Sigmoid colon (tissue), 7 donors: ENCODE measurements at places on chromosomes 12 and 14. TPM values are rescaled to one million over a fixed set of nuclear protein-coding genes. Genes with fewer than 3 reads are reported as not detected.

GRCh38 chr12:56247923-56248322 is 10.3 kb downstream of the ANKRD52 start:
- no peaks in the 10 kb centered on the region for H3K27me3 ChIP-seq
- peaks cover 93% of the 10 kb centered on the region for H3K36me3 ChIP-seq
- H3K4me3 ChIP-seq: no peak overlapping the region
- H3K4me1 ChIP-seq: no peaks in the 10 kb centered on the region
- no peak overlapping the region for H3K27ac ChIP-seq

DNA sequence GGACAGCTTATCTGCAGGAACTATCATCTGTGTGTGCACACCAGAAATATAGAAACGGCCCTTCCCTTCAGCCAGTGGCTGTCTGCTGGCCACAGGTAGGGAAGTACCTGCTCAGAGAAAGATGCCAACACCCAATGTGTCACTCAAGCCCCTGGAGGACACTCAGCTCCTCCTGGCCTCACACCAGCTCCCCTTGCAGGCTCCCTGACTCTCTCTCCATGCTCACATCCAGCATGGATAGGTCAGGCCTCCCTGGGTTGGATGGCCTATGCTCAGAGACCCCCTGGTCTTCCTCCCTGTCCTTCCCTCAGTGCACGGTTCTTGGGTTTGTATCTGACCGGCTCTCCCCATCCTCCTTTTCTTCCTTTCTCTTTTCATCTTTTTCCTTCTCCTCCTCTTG is 202.1 kb downstream of the BCL11B start:
- H3K4me3 ChIP-seq: no peak overlapping the region
- H3K27ac ChIP-seq: no peak overlapping the region
- DNase-seq: no peak
- no peaks in the 10 kb centered on the region for H3K4me1 ChIP-seq
- H3K36me3 ChIP-seq: no peaks in the 10 kb centered on the region

DNA sequence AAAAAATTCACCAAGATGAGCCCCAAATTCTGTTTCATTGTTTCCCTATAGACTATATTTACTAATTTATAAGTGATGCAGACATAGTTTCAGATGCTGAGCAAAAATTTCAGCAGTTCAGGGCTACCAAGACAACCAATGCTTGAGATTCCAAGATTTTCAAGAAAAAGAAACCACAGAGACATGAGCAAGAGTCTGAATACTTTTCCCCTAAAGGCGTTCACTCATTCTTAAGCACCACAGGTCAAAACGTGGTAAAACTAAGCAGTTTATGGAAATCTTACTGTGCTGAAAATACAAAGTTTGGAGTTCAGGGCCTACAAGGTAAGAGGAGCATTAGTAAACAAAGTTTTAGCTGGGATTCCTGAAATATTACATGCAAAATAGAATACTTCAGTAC is 221.2 kb downstream of the KCNH5 start:
- H3K36me3 ChIP-seq: no peaks in the 10 kb centered on the region
- H3K27me3 ChIP-seq: no peaks in the 10 kb centered on the region
- H3K27ac ChIP-seq: no peak overlapping the region
- H3K4me3 ChIP-seq: no peak overlapping the region
- no peak for DNase-seq
- no peaks in the 10 kb centered on the region for H3K4me1 ChIP-seq

- DNase-seq: no peak
- H3K27me3 ChIP-seq: no peaks in the 10 kb centered on the region
- H3K36me3 ChIP-seq: no peaks in the 10 kb centered on the region
- no peak overlapping the region for H3K27ac ChIP-seq
- no peak overlapping the region for H3K4me3 ChIP-seq
- peaks cover 22% of the 10 kb centered on the region for H3K4me1 ChIP-seq
These were observed 32.4 kb upstream of the PLEK2 start for GRCh38 chr14:67444395-67444794.

GRCh38 chr12:55816881-55817344 is 611 bp downstream of the SARNP start:
- H3K4me1 ChIP-seq: no peaks in the 10 kb centered on the region
- H3K27ac ChIP-seq: peak overlapping the region; percentile 89
- DNase-seq: peak; percentile 61

GRCh38 chr14:71687166-71687831 is 244.9 kb upstream of the RGS6 start:
- H3K4me1 ChIP-seq: peaks cover 24% of the 10 kb centered on the region
- no peak for DNase-seq
- no peak overlapping the region for H3K4me3 ChIP-seq
- no peaks in the 10 kb centered on the region for H3K27me3 ChIP-seq

DNA sequence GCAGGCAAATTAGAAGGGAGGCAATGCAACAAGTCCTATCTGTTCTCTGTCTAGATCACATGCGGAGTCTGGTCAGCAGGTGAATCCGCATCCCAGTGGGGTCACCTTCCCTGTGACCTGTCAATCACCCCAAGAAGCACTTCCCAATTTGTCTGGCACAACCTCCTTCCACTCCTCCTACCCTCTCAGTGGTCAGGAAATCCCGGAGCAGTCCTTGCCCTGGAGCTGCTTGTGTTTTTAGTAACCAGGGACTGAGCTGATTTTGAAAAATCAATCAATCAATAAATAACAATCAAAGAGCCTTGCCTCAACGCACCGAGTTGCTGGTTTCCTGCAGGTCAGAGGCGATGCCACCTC is 572 bp upstream of the ACSS3 start:
- peak overlapping the region; percentile 67 for H3K27ac ChIP-seq
- H3K27me3 ChIP-seq: peaks cover 5% of the 10 kb centered on the region
- peak overlapping the region; percentile 55 for H3K4me3 ChIP-seq
- H3K36me3 ChIP-seq: no peaks in the 10 kb centered on the region

DNA sequence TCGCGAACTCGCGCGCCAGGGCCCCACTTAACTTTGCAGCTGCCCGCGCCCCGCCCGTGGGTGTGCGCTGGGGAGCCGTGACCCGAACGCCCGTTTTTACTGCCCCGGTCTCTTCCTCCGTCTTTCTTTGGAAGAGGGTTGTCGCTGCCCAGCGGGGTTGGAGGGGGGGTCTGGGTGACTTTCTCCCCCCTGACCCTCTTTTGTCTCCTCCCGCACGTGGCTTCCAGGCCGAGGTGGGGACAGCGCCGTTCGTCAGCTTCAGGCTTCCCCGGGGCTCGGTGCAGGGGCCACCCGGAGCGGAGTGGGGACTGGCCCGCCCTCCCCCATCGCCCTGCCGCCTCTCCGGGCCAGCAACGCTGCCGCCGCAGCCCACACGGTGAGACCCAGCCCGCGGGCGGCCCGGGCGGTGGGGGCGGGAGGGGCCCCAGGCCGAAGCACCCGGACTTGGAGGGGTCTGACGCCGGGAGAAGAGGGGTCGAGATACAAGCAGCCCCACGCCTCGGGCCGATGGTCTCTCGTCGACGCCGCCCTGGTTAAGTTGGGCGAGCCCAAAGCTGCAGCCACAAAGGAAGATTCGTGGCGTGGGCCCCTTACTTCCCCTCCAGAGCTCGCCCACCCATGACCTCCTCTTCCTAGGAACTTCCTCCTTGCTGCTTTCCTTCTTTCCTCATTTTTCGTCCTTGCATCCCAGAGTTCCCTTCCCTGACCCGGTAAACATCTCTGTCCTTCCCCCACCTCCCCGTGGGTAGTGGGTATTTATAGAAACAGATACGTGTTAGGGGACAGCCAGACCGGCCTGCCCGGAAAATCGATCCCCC is 1.2 kb downstream of the DYRK2 start:
- H3K27ac ChIP-seq: peak overlapping the region; percentile 97
- H3K4me3 ChIP-seq: peak overlapping the region; percentile 98
- H3K27me3 ChIP-seq: no peaks in the 10 kb centered on the region
- H3K4me1 ChIP-seq: peaks cover 57% of the 10 kb centered on the region
- no peaks in the 10 kb centered on the region for H3K36me3 ChIP-seq
- peak; percentile 74 for DNase-seq

DNA sequence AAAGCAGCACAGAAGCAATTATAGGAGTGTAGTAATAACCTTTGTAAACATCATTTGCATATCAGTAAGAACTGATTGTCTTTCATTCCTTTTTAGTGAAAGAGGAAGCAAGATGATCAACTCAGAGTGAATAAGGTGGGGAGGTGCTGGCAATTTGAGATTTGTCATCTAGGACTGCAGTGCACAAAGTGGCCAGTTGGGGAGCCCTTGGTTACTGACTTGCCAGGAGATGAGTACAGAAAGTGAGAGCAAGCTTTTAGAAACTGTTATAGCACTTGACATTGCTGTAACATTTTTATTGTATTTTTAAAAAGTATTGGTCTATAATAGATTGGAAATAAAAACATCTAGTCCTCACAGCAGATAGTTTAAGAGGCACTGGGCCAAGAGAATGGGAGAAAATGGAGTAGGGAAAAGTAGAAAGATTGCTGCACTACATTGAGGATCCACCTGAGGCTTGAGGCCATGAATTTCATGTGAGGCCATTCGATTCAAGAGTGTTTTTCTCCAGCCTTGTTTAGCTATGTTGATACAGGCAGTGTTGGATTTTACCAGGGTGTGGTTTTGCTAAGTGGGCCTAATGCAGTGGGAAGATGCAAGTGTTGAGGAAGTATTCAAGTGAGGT is 98.2 kb downstream of the SNAPC1 start:
- no peaks in the 10 kb centered on the region for H3K36me3 ChIP-seq
- no peaks in the 10 kb centered on the region for H3K4me1 ChIP-seq
- no peak overlapping the region for H3K4me3 ChIP-seq
- no peaks in the 10 kb centered on the region for H3K27me3 ChIP-seq

DNA sequence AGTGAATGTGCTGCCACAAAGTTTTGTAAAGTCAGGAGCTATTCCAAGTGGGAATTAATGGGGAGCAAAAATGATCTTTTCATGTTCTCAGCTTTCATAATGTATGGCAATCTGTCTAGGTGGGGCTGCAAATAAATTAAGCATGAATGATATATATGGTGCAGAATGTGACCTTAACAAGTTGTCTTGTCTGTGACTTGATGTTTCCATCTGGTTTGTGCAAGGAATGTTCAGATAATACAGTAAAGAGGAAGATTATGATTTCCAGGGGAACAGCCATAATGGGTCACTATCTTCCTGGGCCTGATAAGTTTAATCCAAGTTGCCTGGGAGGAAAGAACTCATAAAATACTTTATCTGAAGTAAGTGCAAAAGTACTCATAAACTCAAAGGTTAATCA is 1815.8 kb upstream of the FLRT2 start:
- H3K4me1 ChIP-seq: no peaks in the 10 kb centered on the region
- no peak overlapping the region for H3K4me3 ChIP-seq
- H3K27ac ChIP-seq: no peak overlapping the region
- no peak for DNase-seq
- H3K36me3 ChIP-seq: no peaks in the 10 kb centered on the region

DNA sequence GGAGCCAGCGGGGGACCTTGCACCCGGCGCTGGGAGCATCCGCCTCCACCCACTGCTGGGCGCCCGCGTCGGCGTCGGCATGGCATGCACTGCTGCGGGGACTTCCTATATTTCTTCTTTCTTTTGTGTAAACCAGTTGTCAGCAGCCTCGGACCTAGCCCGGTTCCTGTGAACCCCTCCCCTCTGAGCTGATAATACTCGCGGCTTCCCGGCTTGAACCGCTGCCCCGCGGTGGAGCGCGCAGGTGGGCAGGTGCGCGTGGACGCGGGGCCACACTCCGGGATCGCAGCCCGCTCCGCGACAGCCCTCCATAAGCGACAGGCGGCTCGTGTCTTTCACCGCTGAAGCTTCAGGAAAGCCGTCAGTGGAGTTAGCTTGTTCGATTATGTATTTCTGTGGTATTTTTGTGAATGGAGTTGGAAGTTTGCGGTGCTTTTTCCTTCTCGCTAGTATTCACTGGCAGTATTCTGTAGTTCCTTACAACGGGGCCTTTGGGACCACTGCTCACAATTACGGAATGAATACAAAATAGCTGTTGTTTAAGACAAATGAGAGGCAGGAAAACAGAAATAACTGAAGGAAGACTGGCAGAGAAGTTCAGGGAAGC is 870 bp downstream of the BMAL2 start:
- H3K27ac ChIP-seq: peak overlapping the region; percentile 64
- peaks cover 17% of the 10 kb centered on the region for H3K4me1 ChIP-seq
- H3K4me3 ChIP-seq: peak overlapping the region; percentile 72
- peak; percentile 67 for DNase-seq
- no peaks in the 10 kb centered on the region for H3K27me3 ChIP-seq

DNA sequence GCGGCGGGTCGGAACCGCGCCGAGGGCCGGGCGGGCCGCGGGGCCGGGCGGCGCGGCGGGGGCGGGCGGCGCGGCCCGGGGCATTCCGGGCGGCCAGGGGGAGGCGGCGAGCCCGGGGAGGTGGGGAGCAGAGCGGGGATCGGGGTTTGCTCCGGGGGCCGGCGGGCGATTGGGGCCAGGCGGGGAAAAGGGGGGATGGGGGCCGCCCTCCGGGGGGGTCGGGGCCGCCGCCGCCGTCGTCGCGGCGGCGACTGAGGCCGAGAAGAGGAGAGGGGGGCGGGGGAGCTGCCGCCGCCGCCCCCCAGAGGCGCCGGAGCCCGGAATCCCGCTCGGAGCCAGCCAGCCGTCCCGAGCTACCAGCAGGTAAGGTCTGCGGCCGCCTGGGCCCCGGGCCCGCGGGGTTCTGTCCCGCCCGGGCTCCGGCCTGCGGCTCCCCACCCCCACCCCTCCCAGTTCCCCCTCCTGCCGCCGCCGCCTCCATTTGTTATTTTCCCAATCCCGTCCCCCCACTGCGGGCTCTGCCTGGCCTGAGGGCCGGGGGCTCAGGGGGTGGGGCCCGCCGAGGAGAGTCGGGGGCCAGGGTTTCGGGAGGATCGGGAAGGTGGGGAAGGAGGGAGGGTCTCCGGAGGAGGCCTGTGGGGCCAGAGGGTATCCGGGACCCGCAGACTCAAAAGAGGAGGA is 403 bp downstream of the ATN1 start:
- H3K4me1 ChIP-seq: peaks cover 82% of the 10 kb centered on the region
- peak overlapping the region; percentile 84 for H3K4me3 ChIP-seq
- H3K27me3 ChIP-seq: no peaks in the 10 kb centered on the region
- peaks cover 3% of the 10 kb centered on the region for H3K36me3 ChIP-seq

DNA sequence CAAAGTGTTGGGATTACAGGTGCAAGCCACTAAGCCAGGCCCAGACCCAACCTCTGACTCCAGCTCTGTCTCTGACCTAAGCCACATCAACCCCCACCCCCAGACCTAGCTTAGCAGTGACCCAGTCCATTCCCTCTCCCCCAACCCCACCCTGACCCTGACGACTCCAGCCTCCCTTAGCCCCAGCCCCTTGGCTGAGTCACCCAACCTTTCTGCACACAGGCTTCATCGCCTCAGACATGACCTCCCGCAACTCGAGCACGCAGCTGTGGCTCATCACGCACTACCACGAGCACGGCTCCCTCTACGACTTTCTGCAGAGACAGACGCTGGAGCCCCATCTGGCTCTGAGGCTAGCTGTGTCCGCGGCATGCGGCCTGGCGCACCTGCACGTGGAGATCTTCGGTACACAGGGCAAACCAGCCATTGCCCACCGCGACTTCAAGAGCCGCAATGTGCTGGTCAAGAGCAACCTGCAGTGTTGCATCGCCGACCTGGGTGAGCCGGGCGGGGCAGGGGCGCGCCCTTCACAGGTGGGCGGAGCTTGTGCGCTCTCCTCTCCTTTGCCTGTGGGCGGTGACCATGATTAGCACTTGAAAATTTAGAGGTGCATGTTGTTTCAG is 7.8 kb downstream of the ACVRL1 start:
- H3K4me1 ChIP-seq: peaks cover 9% of the 10 kb centered on the region
- H3K27ac ChIP-seq: no peak overlapping the region
- DNase-seq: peak; percentile 45
- H3K4me3 ChIP-seq: no peak overlapping the region
- H3K36me3 ChIP-seq: no peaks in the 10 kb centered on the region

Gene TMEM52B
- 0.12 TPM for polyA plus RNA-seq

Gene AHNAK2
- 12.4 TPM for polyA plus RNA-seq

Gene PRKAB1
- polyA plus RNA-seq: 52.5 TPM

Gene CISTR
- polyA plus RNA-seq: not detected

Gene TOX4
- polyA plus RNA-seq: 34.2 TPM

Gene ANO4
- not detected for polyA plus RNA-seq

Gene DBX2
- not detected for polyA plus RNA-seq

Gene IKZF4
- polyA plus RNA-seq: 0.92 TPM

Gene ABHD12B
- 9.3 TPM for polyA plus RNA-seq

Gene NANOG
- not detected for polyA plus RNA-seq
